Stimulated activated CD8-positive, alpha-beta memory T cell treated with anti-CD3 and anti-CD28 coated beads, Interleukin-4, amount 100 ng/mL, for 1 hour (primary cell): ENCODE measurements at places on chromosomes 13 and 19.
A peak's percentile ranks its signal among the peaks of the same experiment; 100 is the strongest.

GRCh38 chr19:18878058-18878797 is 17.7 kb downstream of the CERS1 start:
- no peak for DNase-seq

DNA sequence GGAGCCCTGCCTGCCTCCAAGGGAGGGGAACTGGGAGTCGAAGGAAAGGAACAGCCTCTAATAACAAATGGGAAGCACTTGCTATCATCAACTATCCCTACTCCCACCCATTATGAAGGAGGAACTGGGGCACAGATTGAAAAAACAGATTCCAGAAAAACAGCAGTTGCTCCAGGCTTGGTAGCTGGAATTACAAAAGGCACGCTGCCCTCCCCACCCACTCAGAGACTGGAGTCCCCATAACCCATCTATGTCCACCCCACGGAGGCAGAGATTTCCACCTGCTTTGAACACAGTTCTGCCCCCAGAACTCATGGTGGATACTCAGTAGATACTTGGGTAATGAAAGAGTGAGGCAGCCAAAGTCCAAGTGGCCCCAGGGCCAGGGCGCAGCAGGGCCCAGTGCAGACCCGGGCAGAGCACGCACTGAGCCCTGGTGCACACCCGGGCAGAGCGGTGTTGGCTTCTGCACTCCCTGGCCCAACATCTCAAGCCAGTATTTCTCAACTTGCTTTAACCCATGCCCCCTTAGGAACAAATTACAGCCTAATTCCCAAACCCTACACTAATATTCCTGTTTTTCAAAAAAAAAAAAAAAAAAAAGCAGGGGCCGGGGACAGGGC is 19.1 kb upstream of the CCNP start:
- no peak for DNase-seq

DNA sequence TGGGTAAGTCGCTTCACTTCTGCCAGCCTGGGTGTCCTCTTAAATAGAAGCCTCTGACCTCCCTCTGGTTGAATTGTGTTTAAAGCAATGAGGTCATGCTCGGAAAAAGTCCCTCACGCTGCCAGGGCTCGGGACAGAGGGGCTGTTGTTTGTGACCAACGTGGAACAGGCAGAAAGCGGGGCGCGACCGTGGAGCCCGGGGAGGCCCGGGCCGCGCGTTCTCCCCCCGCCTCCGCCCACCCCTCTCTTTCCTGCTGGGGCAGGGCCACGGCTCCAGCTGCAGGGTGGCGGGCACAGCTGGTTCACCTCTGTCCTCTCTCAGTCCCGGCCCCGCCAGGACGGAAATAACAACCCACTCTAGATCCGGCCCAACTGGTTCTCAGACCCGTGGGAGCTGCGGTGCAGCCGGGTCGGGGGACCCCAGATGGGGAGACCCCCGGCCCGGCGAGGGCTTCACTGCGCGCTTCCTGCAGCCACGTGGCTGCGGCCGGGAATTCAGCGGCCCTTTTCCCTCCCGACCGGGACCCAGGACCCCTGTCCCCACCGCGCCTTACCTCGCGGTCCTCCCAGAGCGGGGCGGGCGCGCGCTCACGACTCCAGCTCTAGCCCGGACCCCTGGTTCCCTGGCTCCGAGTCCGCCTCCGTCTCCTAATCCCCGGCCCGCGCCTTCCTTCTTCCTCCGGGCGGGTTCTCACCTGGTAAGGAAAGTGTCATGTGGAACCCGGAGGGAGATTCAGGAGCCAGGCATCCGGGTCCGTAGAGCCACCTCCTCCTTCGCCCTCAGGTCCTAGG is 1.9 kb downstream of the CDC42EP5 start:
- no peak for DNase-seq

DNA sequence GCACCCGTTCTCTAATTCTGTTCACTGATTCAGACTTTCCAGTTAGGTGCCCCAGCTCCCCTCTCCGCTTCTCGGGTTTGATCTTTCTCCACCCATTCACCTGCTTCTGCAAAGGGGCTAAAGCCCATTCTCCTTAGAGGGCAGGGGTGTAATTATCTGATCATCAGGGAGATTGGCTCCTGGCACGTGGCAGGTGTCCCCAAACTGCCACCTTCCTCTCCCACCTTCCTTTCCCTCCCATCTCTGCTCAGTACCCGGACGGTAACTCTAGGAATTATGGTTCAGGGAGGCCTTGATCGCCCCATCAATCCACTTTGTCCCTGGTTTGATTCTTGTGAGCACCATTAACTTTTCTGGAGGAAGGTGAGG is 212 bp downstream of the FFAR1 start:
- no peak for DNase-seq

GRCh38 chr13:97339019-97339987 is 94.7 kb upstream of the RAP2A start:
- no peak for DNase-seq

- peak; percentile 2 for DNase-seq
Observed at GRCh38 chr13:29849071-29849631, 1.3 kb downstream of the UBL3 start.

DNA sequence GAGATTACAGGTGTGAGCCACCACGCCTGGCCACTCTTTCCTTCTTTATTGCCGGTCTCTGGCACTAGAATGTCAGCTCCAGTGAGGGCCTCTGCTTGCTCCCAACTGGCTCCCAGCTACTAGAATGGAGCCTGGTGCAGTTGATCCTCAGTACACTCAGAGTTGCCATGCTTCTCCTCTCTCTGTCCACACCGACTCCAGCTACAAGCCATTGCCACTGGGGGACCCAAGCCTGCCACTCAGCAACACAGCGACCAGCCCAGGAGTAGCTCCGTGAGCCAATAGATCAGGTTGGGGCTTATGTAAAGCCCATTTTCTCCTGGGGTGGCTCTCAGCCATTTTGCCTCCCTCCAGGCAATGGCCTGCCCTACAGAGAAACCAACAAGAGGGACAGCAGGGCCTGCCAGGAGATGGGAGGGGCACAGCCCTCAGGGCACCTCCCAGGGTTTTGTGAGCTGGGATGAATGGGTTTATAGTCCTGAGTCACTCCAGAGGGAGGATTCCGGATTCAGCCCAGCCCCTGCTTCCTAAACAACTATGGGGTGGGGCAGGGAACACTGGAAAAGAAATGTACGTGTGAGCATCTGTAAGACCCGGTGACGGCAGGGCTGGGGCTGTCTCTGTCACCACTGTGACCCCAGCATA is 36.5 kb downstream of the OPA3 start:
- no peak for DNase-seq

DNA sequence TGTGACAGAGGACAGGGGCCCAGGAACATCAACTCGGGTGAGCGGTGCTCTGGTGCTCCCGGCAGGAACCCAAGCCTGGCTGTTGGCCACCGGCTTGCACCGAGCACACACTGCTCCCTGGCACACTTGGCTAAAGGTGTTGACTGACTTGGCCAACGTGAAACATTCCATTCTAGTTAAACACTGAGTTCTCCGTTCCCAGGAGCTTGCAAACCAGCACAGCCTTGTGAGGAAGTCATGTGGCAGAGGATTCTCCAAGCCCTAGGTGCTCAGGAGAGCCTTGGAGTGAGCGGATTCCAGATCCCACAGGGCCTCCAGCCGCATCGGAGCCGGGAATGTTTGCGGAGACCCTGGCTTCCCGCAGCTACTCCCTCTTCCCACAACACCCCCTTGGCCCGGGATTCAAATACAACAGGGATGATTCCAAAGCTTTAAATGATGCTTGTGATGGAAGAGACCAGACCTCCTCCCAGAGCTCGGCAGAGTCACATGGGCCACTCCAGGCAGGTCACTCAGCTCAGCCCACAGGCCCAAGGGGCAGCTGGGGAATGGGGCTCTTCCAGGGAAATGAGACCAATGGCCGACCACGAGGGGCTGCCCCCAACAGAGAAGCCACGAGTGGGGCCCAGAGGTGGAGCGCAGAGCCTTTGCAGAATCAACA is 2.9 kb downstream of the C13orf46 start:
- no peak for DNase-seq

DNA sequence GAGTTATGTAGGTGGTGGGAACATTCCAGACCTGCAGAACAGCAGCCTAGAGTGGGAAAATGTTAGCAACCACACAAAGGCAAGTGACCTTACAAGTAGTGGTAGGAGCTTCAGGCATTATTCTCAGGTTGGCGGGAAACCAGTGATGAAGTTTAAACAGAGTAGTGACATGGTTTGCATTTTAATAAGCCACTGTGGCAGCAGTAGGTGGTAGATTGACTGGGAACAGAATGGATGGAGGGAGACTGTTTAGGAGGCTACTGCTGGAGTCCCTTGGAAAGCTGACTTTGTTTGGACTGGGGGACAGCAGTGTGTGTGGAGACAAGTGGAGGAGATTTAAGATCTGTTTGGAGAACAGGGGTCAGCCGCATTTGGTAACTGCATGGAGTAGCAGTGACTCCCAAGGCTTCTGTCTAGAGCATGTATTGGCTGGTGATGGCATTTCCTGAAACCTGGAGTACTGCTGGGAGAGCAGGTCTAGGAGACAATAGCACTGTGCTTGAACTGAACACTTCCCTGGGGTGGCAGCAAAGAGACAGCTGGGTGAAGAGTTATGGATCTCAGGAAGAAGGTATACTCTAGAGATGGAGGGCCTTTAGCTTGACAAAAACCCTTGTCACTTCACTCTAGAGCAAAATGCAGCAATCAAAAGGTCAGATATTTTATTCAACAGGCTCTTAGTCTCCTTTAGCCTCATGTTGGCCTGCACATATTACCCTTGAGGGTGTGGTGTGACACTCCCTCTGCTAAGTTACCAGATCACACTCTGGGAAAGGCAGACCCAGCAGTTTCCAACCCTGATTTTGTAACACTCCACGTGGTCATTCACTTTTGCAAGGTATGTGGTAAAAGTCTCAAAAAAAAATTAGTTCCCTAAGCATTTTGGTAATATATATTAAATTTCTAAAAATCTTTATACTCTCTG is 70.3 kb downstream of the DHRS12 start:
- DNase-seq = no peak

DNA sequence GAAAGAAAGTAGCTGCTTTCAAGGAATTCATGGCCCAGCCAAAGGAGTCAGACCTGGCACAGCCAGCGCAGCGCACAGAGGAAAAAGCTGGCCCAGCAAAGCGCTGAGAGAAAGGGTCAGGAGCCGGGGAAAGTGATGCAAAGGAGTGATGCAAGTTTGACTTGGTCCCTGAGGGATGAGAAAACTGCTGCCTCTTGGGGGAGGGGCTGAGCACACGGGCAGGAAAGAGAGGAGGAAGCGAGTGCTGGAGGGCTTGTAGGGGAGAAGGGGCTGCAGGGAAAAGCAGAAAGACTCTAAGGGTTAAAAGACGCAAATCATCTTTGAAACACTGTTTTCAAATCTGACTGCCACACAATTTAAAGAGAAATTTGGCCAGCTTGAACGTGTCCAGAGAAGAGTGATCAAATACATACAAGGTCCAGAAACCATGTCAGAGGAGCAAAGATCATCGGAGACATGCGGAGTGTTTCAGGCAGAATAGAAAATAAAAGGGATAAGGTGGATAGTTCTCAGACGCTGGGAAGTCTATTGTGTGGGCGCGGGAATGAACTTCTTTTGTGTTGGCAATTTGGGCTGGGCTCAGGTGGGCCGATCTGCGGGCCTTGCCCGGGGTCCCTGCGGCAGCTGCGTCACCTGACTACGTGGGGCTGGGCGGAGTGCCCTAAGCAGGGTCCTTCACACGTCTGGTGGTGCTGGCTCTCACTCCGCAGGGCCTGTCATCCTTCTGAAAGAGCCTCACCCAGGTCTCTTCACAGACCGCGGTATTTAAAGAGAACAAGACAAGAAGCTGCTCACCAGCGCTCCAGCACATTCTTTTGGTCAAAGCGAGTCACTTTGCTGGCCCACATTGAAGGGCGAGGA is 18.1 kb downstream of the N4BP2L1 start:
- DNase-seq = no peak
